ENCODE measurements at places on chromosomes 4 and X.
A peak's percentile ranks its signal among the peaks of the same experiment; 100 is the strongest.

- no peak for ATAC-seq
Measured at GRCh38 chr4:181504924-181505323, 738.3 kb upstream of the TENM3 start.

DNA sequence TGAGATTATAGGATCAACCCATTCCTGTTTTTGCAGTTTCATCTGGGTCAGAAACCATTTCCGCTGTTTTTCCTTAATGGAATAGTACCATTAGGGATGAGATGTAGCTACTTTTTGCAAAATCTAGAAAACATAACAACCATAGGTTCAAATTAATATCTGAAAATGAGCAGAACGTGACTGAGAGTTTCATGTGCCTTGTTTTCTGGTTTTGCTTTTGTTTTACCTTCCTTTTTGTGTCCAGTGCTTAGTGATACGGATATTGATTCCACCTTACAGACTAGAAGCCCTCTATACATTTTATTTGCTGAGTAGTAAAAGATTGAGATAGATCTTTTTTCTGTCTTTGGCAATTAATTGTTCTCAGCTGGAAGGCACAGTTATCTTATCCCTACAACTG is 46.5 kb downstream of the SNX25 start:
- ATAC-seq, result no peak

DNA sequence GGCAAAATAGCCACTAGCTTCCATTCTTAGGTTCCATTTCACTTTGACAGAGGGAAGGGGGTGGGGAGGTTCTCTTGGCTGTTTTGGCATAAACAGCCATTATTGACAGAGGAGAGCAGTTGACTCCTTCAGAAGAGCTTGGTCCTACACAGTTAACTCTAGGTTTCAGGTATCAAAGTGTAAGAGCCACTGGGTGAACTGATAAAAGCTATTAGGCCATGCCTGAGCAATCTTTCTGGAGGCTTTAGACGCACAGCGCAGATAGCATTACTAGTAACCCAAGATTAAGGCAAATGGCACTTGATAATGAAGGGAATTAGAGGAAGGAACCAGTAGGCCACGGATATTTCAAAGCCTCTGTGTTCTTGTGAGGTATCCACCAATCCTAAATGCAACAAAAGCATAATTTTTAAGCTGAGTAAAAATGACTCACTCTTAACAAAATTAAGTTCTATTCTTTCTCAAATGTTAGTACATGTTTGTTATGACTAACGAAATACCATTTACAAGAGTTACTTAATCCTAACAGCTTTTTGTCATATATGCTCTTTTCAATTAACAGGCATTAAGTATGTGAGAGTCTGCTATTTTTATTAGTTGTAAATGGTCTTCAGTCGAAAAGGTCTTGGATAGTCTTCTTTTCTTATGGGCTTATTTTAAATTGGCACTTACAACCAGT is 53.6 kb downstream of the SLC7A11 start:
- no peak for ATAC-seq

GRCh38 chr4:152448038-152448707 is 87.7 kb downstream of the FBXW7 start:
- no peak for ATAC-seq

- peak; percentile 58 for ATAC-seq
Measured at GRCh38 chr4:54318904-54319303, 89.8 kb downstream of the PDGFRA start.

DNA sequence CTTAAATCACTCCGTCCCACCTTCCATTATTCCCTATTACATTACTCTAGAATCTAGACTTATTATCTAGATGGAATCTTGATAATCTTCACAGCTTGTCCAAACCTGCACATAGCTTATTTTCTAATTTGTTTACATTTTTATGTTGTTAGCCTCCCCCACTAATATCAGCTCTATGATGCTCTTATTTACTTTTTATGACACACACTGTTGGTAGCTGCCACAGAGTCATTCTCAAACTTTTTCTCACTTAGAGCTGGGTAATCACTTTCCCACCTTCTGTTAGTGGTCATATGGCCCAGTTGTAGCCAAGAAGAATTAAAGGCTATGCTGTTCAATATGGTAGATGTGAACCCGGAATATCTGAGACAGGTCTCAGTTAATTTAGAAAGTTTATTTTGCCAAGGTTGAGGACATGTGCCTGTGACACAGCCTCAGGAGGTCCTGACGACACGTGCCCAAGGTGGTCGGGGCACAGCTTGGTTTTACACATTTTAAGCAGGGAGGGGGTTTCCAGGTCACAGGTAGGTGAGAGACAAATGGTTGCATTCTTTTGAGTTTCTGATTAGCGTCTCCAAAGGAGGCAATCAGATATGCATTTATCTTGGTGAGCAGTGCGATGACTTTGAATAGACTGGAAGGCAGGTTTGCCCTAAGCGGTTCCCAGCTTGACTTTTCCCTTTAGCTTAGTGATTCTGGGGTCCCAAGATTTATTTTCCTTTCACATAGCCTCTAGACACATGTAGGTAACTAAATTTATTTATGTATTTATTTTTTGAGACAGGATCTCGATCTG is 7.0 kb upstream of the ADGRA3 start:
- ATAC-seq, result no peak

- ATAC-seq, result no peak
Measured at GRCh38 chrX:53004811-53005210, 43.8 kb upstream of the GPR173 start.

DNA sequence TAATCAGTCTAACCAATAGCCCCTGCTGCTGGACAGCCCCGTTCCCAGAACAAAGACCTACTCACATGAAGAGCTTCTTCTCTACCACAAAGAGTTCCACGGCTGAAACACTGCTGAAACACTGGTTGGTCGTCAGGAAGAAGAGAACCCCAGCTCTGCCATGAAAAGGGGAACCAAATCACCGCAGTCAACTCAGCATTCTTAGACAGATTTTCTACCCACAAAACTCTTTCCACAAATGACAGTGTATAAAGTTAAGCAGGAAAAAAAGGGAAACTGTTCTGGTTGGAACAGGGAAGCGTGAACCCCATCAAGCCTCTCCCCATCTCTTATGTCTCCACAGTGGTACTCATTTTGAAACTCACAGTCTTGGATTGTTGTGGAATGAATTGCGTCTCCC is 57.3 kb downstream of the ABCG2 start:
- no peak for ATAC-seq

DNA sequence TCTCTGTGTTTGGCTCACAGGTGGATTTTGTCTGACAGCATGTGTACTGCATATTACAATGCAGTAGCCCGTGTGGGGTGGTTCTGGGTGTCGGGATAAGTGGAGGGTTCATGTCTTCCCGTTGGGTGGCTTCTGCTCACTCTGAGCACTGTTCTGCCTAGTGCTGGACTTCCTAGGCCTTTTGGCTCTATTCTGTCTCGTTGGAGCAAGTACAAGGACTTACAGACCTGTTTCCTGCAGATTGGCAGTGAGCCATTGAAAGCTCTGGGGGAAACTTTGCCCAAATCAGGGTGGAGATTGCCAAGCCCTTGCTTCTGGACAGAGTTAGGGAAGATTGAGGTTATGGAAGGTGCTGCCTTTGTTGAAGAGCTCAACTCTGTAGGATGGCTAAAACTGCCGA is 91.1 kb upstream of the SLC4A4 start:
- no peak for ATAC-seq

DNA sequence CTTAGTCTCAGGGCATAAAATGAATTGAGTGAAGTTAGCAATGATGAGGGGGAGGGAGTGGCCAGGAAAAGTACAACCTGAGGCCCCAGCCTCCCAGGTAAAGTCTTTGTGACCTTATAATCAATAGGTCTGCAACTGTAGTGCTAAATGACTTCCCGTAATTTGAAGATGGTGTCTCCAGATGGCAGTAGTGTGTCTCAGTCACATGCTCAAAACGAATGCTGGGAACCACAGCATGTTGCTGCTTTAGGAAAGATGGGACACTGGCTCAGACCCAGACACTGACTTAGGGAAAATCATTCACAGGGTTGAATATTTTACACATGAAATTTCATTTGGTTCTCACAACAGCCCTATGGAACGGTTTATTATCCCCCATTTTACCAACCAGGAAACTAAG is 10.3 kb downstream of the SRPX2 start:
- peak; percentile 78 for ATAC-seq

DNA sequence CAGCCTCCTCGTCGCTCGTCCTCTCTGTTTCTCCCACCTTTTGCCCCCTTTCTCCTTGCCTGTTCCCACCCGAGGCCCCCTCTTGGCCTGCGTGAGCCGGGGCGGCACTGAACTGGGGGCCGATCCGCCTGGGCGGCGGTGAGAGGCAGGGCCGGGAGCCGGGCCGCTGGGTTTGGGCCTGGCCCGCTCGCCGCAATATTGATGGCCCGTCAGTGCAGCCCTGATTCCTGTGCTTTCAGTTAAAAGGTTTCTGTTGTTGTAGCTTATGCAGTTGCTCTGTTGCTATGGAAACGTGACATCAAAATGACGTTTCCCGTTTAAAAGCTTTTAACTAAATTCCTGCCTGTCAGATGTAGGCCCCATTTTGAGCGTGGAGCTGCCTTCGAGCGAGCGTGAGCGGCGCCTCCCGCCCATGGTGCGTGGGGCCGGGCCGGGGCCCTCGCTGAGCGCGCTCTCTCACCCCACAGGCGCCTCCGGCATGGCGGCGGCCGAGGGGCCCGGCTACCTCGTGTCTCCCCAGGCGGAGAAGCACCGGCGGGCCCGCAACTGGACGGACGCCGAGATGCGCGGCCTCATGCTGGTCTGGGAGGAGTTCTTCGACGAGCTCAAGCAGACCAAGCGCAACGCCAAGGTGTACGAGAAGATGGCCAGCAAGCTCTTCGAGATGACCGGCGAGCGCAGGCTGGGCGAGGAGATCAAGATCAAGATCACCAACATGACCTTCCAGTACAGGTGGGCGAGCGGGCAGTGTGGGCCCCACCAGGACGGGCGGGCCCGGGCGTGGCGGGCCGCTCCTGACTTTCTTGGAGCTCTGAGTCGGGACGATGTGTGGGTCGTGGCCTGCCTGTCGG is at the start of gene MSANTD1:
Gene MSANTD1 (plus strand): TSS at position 349 of the 851 bp plus-strand sequence. CDS start 64 bp downstream, at position 413.
- no peak for ATAC-seq

DNA sequence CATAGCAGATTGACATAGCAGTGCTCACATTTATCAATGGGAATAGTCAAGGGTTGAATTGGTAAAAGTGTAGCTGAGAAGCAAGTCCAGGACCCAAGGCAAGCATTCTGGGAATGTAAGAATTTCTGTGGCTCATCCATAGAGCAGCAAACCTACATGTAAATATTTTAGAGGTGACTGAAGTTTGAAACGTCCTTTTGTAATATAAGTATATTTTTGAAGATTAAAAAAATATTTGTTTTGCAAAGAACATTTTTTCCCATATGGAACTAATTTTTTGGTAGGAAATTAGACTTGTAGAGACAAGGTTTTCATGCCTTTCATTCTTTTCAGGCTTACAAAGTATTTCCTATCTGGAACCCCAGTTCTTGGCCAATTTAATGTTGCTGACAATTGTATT is 104.0 kb downstream of the TEX13A start:
- 0 out of 3 replicates have a peak, but pooled peaks have one; percentile 27 for ATAC-seq

GRCh38 chr4:185211035-185211434 is 1.6 kb downstream of the SNX25 start:
- no peak for ATAC-seq

DNA sequence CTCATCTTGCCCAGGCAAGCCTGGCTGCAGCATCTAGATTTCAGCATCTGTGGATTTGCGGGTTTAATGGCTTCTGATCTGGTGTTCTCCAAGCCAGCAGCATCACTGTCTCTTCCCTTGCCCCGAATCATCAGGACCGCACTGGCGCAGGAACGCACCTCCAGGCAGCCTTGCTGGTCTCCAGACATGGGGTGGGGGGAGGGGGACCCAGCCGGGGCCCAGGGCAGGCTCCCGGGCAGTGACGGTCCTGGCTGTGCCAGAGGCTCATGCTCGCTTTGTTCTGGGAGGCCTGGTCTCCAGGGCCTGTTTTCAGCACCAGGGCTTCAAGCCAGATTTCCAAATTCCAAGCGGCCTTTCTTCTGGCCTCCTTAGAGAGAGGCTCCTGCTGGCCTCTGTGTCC is 4.9 kb downstream of the CFAP99 start:
- ATAC-seq, result no peak

- no peak for ATAC-seq
Measured at GRCh38 chr4:97073194-97073593, 1070.1 kb downstream of the STPG2 start.

DNA sequence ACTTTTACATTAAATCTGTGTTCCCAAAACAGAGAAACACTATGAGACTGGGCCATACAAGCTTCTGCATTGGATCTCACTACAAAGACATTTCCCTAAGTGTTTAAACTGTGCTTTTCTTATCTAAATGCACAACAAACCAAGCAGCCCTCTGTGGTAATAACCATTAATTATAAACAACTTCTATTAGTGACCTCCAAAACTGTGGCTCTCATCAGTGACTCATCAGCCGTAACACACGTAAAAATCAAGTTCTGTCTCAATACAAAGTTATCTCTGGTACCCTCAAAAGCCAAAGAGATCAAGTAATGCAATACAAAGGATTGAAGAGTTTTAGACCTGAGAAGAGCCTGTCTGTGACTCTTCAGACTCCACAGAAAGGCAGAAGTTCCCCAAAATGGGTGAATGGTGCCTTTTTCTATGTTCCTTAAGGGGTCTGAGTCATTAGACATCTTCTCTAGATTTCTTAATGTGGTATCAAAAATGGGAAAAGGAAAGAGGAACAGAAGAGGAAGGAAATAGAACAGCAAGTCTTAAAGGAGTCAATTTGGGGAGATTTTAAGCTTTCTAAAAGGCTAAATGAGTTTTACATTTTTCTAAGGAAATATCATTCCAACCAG is 189.8 kb upstream of the PPP1R2C start:
- no peak for ATAC-seq

DNA sequence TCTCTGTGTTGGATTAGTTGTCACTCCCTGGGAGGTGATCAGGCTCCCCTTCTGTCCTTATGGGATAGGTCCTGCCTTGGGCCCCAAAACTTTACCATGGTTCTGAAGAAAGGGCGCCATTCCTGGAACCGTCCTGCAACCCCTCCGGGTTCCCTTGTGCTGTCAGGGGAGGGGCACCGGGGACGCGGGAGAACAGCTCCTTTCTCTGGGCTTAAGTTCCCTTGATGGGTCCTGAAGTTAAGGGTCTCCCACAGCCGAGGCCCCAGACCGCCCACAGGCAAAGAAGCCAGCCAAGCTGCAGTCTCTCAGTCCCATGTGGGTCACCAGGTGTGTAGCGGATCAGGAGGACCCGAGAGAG is 44.8 kb downstream of the UGT2A3 start:
- ATAC-seq, result no peak

- ATAC-seq, result no peak
Measured at GRCh38 chr4:69816236-69816635, 43.7 kb downstream of the SULT1E1 start.

- no peak for ATAC-seq
Measured at GRCh38 chrX:114800719-114801118, 216.7 kb downstream of the IL13RA2 start.

DNA sequence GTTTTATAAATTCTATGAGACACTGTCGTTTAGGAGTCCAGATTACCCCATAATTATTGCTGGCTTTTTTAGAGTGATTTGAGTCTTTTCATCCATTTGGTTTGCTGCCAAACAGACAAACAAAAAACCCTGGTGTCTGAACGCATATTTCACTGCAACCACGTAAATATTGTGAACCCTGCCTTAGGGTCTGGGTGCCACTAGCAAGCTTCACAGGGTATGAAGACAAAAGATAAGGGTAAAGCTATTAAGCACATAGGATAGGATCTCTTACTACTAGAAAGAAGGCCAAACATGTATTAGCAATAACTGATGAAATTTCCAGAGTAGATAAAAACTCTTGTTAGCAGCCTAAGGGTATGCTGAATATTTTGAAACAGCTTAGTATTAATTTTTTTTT is 143.3 kb downstream of the BANK1 start:
- ATAC-seq, result no peak

- ATAC-seq, result no peak
Measured at GRCh38 chr4:24979554-24979953, 51.2 kb downstream of the LGI2 start.
